ENCODE measurements at places on chromosomes 1 and 21. TPM values are rescaled to one million over a fixed set of nuclear protein-coding genes. Genes with fewer than 3 reads are reported as not detected.

Gene SPATA21
- total RNA-seq: not detected

Gene FLG2
- total RNA-seq: not detected

Gene PKN2
- total RNA-seq: 57.9 TPM

Gene OR10J1
- not detected for total RNA-seq

Gene LINGO4
- total RNA-seq: not detected

DNA sequence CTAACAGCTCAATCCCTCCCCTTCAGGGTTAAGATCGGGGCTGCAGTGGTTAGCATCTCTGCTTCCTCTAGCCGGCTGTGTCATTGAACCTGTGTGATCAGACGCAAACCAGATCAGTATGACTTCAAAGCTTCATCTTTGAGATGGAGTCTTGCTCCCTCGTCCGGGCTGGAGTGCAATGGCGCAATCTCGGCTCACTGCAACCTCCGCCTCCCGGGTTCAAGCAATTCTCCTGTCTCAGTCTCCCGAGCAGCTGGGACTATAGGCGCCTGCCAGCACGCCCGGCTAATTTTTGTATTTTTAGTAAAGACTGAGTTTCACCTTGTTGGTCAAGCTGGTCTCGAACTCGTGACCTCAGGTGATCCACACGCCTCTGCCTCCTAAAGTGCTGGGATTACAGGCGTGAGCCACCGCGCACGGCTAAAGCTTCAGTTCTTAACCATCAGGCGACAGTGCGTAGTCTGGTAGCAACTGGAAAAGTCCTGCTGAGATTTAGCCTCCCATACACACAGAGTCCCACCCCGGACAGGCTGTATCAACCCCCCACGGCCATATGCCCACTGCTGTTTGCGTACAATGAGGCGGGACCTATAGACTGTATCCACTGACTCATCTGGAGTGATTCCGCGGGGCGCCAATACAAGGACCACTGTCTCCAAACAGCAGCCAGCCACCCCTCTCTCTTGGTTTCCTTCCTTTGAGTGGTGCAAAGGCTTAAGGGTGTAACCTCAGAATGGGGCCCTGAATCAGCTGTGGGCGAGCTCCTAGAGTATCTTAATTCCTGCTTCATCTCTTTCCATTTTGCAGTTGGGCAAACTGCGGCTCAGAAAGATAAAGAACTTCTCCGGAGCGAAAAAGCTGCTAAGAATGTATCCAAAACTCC, 23.3 kb downstream of the CELA3A start:
- H3K36me3 ChIP-seq: peaks cover 3% of the 10 kb centered on the region
- H3K27ac ChIP-seq: peak overlapping the region; percentile 98
- peaks cover 17% of the 10 kb centered on the region for H3K4me1 ChIP-seq
- peak overlapping the region; percentile 97 for H3K4me3 ChIP-seq

DNA sequence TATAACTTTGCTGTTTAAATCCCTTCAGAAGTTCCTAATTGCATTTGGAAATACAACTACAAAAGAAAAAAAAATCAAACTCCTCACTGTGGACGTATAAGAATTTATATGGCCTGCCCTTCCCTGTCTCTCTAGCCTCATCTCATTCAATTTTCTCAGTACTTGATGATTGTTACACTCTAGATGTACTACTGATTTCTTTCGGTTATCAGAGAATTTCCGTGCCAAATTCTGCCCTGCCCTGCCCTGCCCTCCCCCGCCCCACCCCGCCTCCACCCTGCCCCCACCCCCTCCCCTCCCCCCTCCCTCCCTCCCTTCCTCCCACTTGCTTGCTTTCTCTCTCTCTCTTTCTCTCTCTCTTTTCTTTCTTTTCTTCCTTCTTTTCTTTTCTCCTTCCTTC, 71.7 kb upstream of the MPC2 start:
- H3K27me3 ChIP-seq: no peaks in the 10 kb centered on the region
- H3K36me3 ChIP-seq: peaks cover 28% of the 10 kb centered on the region
- no peak overlapping the region for H3K4me3 ChIP-seq
- H3K27ac ChIP-seq: no peak overlapping the region

GRCh38 chr1:231836227-231836893, 209.8 kb downstream of the DISC1 start:
- H3K4me1 ChIP-seq: no peaks in the 10 kb centered on the region
- no peaks in the 10 kb centered on the region for H3K36me3 ChIP-seq
- no peak for DNase-seq

DNA sequence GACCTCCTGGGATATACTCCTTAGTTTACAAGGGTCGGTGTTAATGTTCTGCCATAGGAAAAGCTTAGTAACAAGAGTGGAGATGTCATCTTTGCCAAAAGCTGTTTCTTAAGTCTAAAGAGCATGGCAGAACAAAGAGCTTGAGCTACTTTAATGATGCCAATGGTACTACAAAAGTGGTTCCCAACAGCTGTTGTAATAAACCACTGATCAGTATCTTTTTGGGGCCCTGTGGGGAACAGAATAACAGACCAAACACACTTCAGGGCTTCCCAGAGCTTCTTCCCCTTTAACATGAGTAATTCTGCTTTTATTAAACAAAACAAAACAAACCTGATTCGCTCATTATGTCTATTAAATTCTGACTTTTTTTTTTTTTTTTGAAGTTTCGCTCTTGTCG, 116.3 kb downstream of the NCAM2 start:
- no peaks in the 10 kb centered on the region for H3K27me3 ChIP-seq
- no peaks in the 10 kb centered on the region for H3K36me3 ChIP-seq
- H3K4me3 ChIP-seq: no peak overlapping the region
- DNase-seq: no peak
- H3K27ac ChIP-seq: no peak overlapping the region

DNA sequence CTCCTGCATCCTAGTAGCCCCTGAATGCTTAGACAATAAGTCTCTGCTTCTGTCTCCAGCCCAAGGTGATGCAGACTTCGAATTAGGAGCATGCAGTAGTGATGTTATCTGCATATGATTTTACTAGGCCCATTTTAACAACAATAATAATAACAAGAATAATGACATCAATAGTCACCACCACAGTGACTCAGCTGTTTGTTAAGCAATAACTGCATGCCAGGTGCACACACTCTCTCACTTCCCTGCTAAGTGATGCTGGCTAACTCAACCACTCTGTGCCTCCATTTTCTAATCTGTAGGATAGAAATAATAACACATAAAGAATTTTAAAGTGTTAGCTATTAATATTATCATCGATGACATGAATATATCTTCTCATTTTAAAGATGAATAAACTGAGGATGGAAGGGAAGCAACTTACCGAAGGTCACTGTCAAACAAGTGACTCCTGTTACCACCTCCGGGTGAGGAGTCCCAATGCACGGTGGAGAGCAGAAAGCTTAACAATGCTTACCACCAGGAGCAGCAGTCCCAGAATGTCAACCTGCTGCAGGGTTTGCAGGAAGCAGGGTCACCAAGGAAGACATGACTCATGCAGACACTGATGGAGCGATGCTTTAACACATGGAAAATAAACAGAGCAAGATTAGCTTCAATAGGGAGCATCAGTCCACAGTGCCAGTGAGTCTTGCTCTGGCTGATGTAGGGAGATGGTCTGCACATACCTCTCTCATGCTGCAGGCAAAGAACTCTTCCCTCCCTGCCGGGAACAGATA, 290.2 kb downstream of the SPATA17 start:
- H3K4me1 ChIP-seq: no peaks in the 10 kb centered on the region
- no peak for DNase-seq
- no peak overlapping the region for H3K4me3 ChIP-seq
- H3K27ac ChIP-seq: no peak overlapping the region

DNA sequence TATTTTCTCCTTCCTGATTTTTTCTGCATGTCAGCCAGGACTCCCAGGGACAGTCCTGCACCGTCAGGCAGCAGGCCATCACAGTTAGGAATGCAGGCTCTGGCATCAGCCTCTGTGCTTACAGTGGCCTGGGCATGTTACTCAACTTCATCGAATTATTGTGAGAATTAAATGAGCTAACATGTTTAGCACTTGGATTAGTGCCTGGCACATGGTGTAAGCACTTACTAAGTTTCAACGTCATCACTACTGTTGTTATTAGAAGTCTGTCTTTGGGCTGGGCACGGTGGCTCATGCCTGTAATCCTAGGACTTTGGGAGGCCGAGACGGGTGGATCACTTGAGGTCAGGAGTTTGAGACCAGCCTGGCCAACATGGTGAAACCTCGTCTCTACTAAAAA, 45.1 kb downstream of the SCCPDH start:
- peaks cover 10% of the 10 kb centered on the region for H3K4me1 ChIP-seq
- no peak for DNase-seq
- no peak overlapping the region for H3K4me3 ChIP-seq
- no peaks in the 10 kb centered on the region for H3K36me3 ChIP-seq
- H3K27me3 ChIP-seq: no peaks in the 10 kb centered on the region

DNA sequence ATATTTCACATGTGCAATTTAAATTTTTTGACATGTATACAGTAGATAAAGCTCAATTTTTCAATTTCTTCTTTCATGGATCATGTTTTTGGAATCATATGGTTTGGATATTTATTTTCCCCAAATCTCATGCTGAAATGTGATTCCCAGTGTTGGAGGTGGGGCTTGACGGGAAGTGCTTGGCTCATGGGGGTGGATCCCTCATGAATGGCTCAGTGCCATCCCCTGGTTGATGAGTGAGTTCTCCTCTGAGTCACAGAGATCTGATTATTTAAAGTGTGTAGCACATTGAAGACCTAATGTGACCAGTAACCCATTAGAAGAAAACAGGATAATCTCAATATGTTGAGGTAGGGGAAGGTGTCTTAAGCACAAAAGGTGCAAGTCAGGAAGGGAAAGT, 9.1 kb upstream of the IFI16 start:
- H3K4me1 ChIP-seq: peaks cover 20% of the 10 kb centered on the region
- DNase-seq: no peak
- H3K27me3 ChIP-seq: no peaks in the 10 kb centered on the region
- H3K27ac ChIP-seq: no peak overlapping the region
- H3K36me3 ChIP-seq: no peaks in the 10 kb centered on the region

DNA sequence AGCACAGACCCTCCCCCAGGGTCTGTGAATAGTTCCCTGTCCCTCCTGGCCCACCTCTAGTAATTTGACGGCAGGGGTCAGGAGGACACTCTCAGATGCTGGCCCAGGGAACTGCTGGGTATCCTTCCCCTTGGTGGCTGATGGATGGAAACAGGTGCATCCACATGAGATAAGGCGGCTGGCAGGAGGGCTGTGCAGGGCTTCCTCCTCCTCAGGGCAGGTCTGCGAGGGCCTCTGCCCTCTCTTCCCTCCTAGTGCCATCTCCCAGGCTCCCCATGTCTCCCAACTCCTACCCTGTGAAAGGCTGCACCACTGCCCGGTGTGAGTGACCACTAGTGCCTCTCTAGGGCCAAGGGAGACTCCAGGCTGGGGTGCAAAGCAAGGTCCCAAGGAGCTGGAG, 123.9 kb downstream of the GLIS1 start:
- H3K4me1 ChIP-seq: no peaks in the 10 kb centered on the region
- H3K36me3 ChIP-seq: no peaks in the 10 kb centered on the region
- no peak for DNase-seq
- no peak overlapping the region for H3K27ac ChIP-seq

- no peaks in the 10 kb centered on the region for H3K27me3 ChIP-seq
- peaks cover 17% of the 10 kb centered on the region for H3K36me3 ChIP-seq
- DNase-seq: no peak
- no peak overlapping the region for H3K4me3 ChIP-seq
- peak overlapping the region; percentile 87 for H3K27ac ChIP-seq
Observed at GRCh38 chr1:66353257-66353656, 180.7 kb upstream of the SGIP1 start.

DNA sequence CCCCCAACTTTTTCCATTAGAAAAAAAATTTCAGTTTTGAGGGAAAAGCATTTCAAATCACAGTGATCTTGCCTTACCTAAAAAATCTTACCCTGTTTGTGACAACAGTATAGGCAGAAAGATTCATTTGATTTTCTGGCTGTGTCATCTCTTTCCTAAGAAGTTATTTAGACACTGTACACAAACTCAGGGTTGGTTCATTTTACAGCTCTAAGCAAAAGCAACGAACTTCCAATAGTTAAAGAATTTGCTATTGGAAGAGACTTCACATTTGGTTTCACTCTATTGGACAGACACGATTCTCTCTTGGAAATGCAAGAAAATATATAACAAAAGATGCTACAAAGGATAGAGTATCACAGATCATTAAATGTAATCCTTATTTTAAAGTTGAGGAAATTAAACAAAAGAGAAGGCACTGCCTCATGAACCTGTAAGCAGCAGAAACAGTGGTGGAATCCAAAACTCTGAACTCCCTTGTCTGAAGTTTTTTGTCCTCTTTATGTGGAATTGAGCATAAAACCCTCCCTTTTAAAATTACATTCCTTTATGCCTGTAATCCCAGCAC, 20.8 kb downstream of the EYA3 start:
- H3K27me3 ChIP-seq: no peaks in the 10 kb centered on the region
- no peak overlapping the region for H3K27ac ChIP-seq
- H3K4me3 ChIP-seq: no peak overlapping the region
- DNase-seq: no peak
- peaks cover 12% of the 10 kb centered on the region for H3K4me1 ChIP-seq
- no peaks in the 10 kb centered on the region for H3K36me3 ChIP-seq

- H3K27ac ChIP-seq: no peak overlapping the region
- DNase-seq: no peak
- H3K36me3 ChIP-seq: no peaks in the 10 kb centered on the region
Observed at GRCh38 chr1:18738126-18738525, 107.5 kb downstream of the PAX7 start.

- H3K27ac ChIP-seq: no peak overlapping the region
- H3K4me1 ChIP-seq: peaks cover 23% of the 10 kb centered on the region
- no peak for DNase-seq
- no peak overlapping the region for H3K4me3 ChIP-seq
- no peaks in the 10 kb centered on the region for H3K27me3 ChIP-seq
Observed at GRCh38 chr21:41839387-41840000, 39.6 kb downstream of the PRDM15 start.

DNA sequence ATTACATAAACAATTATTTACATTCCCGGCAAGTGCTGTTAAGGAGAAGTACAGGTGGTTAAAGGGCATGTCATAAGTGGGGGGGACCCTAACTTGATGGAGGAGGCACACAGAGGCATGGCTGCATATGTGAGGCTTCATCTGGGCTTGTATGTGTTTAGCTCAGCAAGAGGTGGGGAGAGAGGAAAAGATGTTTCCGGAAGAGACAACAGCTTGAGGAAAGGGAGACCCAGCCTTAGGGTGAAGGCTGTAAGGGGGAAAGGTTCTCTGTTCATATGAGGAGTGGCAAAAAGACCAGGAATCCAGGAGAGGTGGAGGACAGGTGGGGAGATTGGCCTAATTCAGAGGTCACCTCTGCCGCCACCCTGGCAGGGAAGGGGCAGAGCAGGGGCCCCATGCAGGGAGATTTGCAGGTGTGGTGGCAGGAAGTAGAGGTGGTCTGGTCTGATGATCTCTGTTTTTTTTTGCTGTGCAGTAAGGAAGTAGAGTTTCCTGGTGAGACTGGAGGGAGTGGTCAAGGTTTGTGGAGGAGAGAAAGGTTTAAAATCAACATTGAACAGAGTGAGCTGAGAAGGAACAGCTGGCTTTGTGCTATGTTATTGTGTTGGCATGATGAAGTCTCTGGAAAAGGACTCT, 9.0 kb downstream of the TRAF5 start:
- no peaks in the 10 kb centered on the region for H3K27me3 ChIP-seq
- peaks cover 100% of the 10 kb centered on the region for H3K4me1 ChIP-seq
- H3K36me3 ChIP-seq: peaks cover 33% of the 10 kb centered on the region
- peak; percentile 80 for DNase-seq
